Stimulated activated CD4-positive, alpha-beta T cell treated with anti-CD3 and anti-CD28 coated beads, Interleukin-1b, Interleukin-23, amount 100 ng/mL, for 1 hour (primary cell): ENCODE measurements at places on chromosomes 6 and 20.

GRCh38 chr20:32433311-32434021, 75.3 kb downstream of the ASXL1 start:
- no peak for DNase-seq

DNA sequence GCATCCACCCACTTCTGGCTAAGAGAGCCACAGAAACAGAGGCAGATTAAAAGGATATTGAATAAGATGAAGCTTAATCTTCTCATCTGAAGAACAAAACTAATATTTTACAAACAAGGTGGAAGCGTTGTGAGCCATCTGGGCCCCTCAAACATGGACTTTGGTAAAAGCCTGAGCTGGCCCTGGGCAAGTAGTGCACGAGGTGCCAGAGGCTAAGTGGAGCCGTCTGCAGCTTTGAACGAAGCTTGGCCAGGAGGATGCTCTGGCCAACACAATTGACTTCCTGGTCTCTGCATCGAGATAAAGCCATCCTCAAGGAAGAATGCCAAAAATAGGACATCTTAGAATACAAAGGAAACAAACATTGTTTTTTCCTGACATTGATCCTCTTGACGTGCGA, 53.2 kb upstream of the PLEKHG1 start:
- DNase-seq = no peak

DNA sequence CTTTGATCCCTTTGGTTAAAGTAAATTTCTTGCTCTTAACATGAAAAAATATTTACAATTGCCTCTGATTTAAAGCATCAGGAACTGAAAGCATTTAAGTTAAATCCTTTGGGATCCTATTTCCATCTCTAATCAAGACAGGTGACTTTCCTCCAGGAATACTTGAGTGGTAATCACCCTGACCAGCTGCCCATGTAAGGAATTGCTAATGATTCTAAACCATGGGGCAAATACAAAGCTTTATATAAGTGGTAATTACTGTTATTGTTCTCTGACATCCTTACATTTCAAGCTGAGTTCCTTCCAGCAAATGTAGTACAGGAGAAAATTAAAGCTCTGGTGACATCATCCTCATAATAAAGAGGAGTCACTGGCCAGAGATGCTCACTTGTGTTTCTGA, 100.6 kb downstream of the CRYBG1 start:
- no peak for DNase-seq

DNA sequence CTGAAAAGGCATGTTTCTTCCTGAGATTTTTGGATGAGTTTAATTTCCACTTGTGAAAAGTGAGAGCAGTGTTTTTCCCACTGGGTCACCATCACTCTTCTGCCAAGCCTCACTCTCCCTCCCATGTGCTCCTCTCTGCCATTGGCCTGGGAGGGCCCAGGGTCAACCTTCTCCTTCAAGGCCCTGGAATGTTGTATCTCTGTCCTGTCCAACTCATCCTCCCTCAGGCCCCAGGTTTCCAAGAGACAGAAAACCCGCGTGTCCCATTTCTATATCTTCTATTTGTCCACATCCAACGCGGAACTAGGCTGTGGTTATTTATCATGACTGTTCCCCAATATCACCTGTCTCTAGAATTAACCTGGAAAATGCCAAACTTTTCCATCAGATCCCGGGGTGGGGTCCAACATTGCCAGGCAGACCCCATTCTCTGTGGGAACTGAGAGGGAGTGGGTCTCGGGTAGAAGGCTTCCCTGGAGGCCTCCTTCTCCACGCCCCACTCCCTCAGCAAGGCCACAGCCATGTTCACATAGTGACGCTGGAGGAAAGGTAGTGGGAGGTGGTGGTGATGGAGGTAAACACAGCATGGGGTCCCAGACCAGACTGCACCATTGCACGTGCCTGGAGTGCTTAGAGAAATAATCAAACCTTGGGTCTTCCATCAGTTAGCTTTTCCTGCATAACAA, 173.5 kb downstream of the SCP2D1 start:
- no peak for DNase-seq

DNA sequence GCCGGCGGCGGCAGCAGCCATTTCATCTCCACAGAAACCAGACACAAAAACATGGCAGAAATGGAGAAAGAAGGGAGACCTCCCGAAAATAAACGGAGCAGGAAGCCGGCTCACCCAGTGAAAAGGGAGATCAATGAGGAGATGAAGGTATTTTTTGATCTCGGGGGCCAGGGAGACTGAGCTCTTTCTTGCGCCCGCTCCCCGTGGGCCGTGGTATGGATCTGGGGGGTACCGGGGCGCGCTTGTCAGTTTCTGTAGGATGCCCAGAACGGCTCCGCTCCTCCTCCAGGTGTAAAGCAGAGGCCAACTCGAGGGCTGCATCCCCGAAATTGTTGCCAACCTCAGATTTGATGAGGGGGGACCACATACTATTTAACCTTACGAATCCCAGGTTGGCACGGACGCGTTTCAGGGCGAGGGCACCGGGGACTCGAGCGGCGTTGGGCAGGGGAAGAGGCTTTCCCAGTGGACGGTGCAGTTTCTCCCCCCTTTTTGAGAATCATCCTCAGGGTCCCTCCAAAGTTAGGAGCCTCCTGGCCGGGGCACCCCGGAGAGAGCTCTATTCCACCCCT, 735 bp downstream of the SOBP start:
- DNase-seq = no peak

DNA sequence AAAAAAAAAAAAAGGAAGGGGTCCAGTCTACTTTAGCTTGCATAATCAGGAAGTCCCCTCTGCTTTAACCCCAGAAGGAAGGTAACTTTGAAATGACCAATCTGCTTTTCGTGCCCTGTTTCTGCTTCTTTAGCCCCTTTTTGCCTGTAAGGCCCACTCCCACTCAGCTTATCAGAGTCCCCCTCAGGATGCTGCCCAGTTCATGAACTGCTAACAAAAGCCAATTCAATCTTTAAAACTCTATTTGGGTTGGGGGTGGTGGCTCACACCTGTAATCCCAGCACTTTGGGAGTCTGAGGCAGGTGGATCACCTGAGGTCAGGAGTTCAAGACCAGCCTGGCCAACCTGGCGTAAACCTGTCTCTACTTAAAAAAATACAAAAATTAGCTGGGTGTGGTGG, 12.3 kb downstream of the GHRH start:
- DNase-seq = no peak

GRCh38 chr6:131952886-131953509, 1.8 kb upstream of the CCN2 start:
- DNase-seq = no peak

GRCh38 chr20:57294550-57294949, 28.1 kb upstream of the BMP7 start:
- DNase-seq = no peak

DNA sequence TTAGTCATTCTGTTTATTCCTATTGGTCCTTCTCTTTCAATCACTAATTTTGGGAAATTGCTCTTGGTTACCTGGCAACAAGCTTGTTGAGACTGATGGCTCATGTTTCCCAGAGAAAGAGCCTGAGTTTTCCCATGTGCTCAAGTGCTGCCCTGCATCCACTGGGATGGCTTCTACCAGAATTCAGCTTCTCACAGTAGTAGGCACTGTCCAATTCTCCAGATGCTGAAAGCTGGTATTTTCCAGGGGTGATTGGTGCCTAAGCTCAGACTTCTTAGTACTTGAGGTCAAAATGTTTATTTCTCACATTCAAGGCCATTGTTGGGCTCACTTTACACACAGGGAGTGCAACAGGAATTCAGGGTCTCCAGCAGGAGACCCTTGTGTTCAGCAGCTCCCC, 29.1 kb upstream of the SLC2A12 start:
- no peak for DNase-seq

- peak; percentile 83 for DNase-seq
These were observed at the start of gene HLA-E for GRCh38 chr6:30489081-30490025. TSS of gene HLA-E (plus strand) at chr6:30489509. CDS start at chr6:30489532, 23 bp downstream.

DNA sequence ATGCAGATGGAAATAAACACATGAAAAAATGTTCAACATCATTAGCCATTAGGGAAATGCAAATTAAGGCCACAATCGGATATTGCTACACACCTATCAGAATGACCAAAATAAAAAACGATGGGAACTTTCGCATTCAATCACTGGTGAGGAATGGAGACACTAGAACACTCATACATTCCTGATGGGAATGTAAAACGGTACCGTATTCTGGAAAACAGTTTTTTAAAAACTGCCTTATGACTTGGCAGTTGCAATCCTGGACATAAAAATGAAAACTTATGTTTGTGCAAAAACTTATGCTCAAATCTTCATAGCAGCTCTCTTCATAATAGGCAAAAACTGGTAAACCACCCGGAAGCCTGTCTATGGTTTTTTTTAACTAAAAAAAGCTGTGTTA, 146.0 kb downstream of the CEBPB start:
- no peak for DNase-seq

- no peak for DNase-seq
These were observed 3.6 kb downstream of the SOX4 start for GRCh38 chr6:21596949-21597682.

DNA sequence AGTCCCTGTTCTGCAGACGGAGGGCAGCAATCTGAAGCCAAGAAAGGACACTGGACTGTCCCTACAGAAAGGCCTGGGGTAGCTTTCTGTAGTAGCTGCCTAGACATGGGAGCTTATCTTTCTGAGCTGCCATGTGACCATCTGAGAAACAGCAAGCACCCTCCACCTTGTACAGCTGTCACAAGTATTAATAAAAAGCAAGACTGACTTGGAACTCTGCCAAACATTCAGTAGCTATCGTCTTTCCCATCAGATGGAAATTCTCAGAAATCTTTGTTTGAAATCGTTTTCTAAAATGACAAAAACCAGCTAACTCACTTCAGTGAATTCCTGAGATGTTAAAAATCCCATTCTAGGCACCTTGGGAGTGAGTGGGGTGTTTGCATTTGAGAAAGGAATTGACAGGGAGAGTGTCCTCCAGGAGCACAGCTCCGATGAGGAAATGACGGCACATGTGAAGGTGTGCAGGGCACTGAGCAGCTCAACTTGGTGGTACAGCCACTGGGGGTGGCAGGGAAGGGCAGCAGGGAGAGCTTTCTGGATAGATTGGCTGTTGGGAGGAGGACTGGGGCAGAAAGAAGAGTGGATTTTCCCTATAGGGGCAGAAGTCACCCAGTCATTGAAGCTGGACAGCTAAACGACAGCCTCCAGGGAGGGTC, 24.5 kb downstream of the ACSS1 start:
- DNase-seq = no peak

GRCh38 chr20:39112178-39112743, 150.1 kb downstream of the DHX35 start:
- no peak for DNase-seq

GRCh38 chr20:8953300-8953699, 115.6 kb upstream of the PLCB4 start:
- DNase-seq = no peak

DNA sequence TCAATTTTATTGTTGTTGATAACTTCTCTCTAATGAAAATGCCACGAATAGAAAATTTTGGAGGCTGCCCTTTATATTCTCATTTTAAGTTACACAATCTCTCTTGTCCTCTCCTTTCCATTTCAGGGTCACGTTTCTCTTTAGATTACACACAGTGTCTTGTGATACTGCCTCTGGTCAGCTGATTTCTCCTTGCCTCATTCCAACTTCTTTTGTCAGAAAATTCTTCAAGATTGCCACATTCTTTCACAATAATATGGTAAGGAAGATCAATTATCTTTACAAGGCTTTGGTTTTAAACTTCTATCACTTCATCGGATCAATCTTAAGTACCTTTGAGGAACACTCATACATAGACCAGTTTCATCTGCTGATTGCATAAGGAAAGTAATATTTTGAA, 370.3 kb downstream of the RFPL4B start:
- DNase-seq = no peak

- DNase-seq = no peak
These were observed 60.2 kb upstream of the STX16 start for GRCh38 chr20:58590679-58591473.

DNA sequence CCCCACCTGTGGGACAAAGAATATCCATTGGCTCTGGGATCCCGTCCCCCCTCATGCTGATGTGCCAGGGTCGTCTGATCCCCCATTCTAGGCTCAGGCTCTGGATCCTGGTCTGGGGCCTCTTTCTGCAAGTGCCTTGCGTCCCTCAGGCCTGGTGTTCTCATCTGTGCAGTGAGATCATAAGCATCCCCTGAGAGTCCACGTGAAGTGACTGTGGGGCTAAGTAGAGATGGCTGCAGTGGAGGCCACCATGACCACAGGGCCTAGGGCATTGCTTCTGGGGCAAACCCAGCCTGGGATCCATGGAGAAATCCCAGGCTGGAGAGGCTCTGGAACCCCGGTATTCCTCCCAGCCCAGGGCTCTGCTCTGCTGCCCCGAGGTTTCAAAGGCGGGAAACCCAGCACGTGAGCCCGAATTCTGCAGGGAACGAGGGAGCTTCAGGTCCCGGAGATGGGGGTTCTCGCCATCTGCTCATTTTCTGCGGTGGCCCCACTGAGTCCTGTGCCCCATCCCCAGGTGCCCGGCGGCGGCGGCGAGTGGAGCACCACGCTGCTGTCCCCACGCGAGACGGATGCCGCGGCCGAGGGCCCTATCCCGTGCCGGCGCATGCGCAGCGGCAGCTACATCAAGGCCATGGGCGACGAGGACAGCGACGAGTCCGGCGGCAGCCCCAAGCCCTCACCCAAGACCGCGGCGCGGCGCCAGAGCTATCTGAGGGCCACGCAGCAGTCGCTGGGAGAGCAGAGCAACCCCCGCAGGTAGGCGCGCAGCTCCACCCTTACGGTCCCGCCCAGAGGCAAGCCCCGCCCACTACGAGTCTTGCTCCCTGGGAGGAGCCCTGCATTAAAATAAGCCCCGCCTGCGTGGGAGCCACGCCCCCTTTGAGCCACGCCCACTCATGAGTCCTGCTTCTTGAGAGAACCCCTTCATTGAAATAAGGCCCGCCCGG, 105.5 kb upstream of the MYL9 start:
- DNase-seq = peak; percentile 65

GRCh38 chr20:62666736-62667529, 24.6 kb downstream of the SLCO4A1 start:
- no peak for DNase-seq

- DNase-seq = no peak
These were observed 95.7 kb downstream of the PRDM1 start for GRCh38 chr6:106181664-106182418.

GRCh38 chr6:159483259-159483658, 209.8 kb downstream of the SOD2 start:
- DNase-seq = no peak

DNA sequence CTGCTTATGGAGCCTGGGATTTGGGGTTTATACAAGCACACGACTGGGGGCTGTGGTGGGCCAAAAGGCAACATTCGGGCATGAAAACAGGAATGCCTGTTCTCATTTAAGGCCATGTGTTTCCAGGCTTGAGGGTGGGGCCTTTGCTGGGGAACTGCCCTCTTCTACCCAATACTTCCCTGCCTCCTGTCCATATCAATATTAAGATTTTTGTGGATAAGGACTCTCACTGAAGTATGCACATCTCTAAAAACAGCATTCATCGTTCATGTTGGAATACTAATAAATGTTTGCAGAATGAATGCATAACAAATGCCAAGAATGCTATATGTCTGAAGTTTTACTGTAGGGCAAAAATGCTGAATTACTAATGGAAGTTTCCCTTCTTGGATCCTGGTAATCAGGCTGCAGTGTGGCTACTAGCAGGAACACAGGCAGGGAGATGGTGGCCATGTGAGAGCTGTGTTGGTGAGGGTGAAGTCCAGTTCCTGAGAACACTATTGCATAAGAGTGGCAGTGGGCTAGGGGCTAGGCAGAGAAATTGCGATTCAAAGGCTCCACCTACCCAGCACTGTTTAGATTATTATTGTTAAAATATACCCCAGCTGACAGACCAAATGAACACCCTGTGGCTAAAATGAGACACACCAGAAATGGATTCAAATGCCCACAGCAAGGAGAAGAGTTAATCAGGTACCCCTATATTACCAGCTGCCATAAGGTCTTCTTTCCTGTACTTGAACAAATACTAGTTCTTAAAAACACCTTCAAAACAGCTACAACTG, 644.3 kb downstream of the EPM2A start:
- no peak for DNase-seq

GRCh38 chr6:16868968-16869367, 107.7 kb upstream of the ATXN1 start:
- DNase-seq = no peak
